ENCODE measurements at places on chromosomes 1 and 21. TPM values are rescaled to one million over a fixed set of nuclear protein-coding genes. Genes with fewer than 3 reads are reported as not detected.

Gene LDLRAP1
- 17.4 TPM for total RNA-seq

Gene SLFNL1
- total RNA-seq: 0.31 TPM

Gene MFAP2
- total RNA-seq: 17.6 TPM

Gene GJC2
- 0.36 TPM for total RNA-seq

Gene DIPK1A
- total RNA-seq: 30.6 TPM

Gene SH2D2A
- 0.31 TPM for total RNA-seq

Gene LRRC8D
- 65.7 TPM for total RNA-seq

Gene FMN2
- total RNA-seq: not detected

Gene FAM163A
- total RNA-seq: not detected

Gene RGS13
- total RNA-seq: not detected

Gene TMEM269
- total RNA-seq: not detected

Gene SLC30A1
- 63.6 TPM for total RNA-seq

Gene NGF
- total RNA-seq: not detected

Gene IQGAP3
- total RNA-seq: 11.3 TPM
